ENCODE measurements at places on chromosomes 3 and 15. TPM values are rescaled to one million over a fixed set of nuclear protein-coding genes. Genes with fewer than 3 reads are reported as not detected.

GRCh38 chr15:66039117-66039871, 170.0 kb downstream of the RAB11A start:
- no peak for DNase-seq

DNA sequence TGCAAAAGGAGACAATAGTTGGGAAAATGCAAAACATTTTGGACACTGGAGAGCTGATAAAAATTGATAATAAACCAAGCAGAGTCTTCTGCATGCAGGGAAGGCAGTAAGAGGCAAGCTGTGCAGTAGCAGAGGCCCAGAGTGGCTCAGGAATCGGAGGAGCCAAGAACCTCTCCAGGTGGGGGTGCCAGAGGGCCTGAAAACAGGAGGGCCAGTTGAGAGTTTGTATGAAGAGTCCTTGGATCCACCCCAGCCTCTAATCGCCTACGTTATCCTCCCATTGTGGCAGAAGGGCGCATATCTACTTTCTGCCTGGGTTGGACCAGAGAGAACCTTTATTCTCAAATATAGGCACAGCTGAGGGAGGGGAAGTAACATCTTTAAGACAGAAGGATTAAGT, 48.9 kb upstream of the RBP1 start:
- DNase-seq = peak; percentile 21

DNA sequence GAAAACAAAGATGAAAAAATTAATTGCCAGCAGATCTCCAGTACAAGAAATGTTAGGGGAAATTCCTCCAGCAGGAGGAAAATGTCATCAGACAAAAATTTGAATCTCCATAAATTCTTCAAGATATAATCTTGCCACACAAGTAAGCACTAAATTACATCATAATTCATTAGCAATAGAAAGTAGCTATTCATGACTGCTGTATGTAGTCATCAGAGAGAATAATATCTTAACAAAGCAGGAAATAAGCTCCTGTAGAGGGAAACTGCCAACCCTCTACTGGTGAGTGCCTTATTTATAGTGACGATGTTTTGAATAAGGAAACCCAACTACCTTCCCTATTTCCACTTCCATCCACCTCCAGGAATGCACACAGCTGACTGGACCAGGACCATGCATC, 15.8 kb upstream of the SLC27A2 start:
- no peak for DNase-seq

Gene GNAT1
- total RNA-seq = not detected

Gene ACTRT3
- total RNA-seq = 0.95 TPM
